ENCODE measurements at places on chromosomes 5 and 9.

DNA sequence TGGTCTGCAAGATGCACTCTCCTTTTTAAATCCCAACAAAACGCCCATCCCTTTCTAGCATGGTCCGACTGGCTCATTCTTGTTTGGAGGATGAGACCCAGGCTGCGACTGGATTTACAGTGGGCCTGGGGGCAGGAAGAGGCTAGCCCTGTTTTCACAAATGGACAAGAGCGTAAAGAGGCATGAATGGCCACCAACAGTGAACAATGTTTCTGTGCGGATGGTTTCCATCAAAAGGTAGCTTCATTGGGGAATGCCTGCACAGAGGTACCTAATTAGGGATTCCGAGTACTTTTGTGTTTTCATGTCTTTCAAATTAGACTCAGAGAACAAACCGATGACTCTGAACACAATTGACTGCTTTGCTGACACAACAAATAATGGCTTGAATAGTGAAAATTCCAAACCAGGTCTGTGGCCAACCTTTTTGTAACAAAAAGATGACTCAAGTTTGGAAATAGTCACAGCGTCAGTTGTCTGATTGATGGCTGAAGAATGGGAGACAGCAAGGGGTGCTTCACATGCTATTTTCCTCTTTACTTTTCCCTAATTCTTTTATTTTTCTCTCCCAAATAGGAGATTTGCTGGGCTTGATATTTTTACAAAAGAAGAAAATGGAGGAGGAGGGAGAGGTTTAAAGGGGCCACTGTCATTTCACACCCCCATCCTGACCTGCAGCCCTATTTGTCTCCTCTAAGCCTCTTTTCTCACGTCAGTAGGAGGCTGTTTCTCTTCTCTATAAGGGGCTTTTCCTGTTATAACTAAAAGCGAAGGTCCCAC, 208.1 kb upstream of the S1PR3 start:
- DNase-seq = no peak

GRCh38 chr9:73871636-73872035, 625.5 kb upstream of the RORB start:
- no peak for DNase-seq

- DNase-seq = no peak
These were observed 31.4 kb upstream of the SARDH start for GRCh38 chr9:133769511-133770075.

DNA sequence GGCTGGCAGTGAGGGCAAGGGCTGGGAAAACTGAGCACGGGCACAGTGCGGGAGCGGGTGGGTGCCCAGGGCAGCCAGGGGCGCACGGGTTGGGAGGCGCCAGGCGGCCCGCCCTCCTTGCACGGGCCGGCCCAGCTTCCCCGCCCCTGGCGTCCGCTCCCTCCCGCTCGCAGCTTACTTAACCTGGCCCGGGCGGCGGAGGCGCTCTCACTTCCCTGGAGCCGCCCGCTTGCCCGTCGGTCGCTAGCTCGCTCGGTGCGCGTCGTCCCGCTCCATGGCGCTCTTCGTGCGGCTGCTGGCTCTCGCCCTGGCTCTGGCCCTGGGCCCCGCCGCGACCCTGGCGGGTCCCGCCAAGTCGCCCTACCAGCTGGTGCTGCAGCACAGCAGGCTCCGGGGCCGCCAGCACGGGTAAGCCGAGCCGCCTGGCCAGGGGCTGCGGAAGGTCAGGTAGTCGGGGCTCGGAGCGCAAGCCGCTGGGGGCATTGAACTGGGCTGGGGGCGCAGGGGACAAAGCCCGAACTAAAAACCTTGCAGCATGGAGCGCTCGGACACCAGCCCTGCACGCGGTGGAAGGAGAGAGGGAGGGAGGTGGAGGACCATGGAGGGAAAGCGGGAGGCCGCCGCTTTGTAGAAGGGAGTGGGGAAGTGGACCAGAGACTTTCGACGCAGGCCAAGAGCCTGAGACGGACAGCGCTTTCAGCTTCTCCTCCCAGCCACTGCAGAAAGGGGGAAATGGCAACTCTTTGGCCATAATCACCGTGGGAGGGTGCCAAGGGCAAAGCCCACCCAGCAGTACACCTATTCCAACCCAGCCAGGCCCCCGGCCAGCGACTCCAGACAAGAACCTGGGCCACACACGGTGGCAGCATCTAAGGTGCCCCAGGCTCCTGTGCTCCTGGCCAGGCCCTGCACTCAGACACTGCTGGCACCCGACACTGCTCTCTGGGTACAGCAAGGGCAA, at the start of gene TGFBI:
Gene TGFBI, plus strand, starts transcription at position 207 of the 961 bp plus-strand sequence. Its CDS starts 68 bp downstream, at position 275.
- DNase-seq = peak; percentile 8

DNA sequence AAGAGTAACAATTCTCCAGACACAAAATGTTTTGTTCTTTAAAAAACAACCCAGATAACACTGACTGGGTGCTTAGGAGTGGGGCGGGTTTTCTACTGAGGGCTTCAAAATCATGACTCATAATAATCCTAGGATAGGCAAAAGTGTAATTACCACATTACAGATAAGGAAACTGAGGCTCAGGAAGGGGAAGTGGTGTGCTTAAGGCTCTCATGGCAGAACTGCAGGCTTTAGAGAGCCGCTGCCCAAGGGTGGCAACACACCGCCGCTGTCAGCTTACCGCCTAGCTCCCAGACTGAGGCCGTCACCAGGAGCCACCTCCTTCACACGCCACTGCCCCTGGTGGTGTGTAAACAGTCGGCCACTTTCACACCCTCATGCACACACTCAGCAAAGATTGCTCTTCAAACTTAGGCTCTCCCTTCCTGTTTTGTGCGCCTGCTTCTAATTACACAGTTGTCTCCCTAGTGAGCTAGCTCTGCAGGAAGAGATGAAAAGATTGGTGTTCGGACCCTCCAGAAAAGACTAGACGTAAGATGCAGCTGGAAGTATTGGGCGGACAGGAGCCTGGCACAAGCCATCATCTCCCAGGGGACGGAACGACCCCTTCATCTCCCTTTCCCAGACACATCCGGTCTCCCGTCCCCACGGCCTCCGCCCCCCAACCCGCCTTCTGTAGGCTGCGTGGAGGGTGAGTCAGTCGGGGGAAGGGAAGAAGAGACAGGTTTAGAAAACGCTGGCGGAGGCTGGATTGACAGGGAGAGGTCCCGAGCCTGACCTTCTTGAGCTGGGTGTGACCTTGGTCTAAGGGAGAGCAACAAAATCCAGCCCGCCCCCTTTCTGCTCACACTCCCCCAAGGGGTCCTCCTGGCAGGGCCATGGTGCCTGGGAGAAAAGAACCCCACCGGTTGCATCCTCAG, 162.7 kb downstream of the SYK start:
- peak; percentile 26 for DNase-seq

DNA sequence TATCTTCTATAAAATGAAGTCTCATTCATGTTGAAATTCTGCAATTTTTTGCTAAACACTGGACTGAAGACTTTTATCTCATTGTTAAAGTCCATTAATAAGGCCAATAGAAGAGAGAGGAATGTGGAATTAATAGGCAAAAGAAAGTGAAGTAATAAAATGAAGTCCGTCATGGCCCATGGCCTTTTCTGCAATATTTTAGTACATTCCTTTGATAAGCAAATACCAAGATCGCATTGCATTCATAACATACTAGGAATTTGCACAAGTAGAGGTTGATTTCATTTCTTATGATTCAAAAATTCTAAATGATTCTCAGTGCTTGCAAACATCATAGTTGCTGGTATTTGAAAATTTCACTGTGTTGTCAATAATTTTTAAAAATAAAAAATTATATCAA, 664.0 kb downstream of the NR2F1-AS1 start:
- DNase-seq = no peak

DNA sequence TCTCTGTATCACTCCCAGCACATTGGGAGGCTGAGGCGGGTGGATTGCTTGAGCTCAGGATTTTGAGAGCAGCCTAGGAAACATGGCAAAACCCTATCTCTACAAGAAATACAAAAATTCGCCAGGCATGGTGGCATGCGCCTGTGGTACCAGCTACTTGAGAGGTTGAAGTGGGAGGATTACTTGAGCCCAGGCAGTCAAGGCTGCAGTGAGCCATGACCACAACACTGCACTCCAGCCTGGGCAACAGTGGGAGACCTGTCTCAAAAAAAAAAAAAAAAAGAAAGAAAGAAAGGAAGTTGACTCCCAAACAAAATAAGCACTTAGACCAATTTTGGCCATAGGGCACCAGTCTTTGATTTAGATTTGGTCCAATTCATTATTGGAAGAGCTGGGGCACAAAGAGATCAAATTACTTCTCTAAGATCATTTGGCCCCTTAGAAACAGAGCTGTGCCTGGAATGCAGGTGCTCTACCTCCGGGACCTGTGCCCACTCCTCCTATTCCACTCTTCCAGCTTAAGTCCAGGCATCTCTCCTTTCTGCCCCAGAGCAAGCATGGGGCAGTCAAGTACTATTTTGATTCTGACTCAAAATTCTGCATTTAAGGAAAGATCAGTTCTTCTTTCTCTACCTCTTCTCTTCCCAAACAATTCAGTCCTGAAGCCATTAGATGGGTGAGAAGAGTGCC, 59.0 kb downstream of the ALDH7A1 start:
- DNase-seq = no peak

GRCh38 chr5:66519626-66520025, 76.6 kb upstream of the MAST4 start:
- DNase-seq = no peak
